Cardiac muscle cell (in vitro differentiated cells and primary cell): ENCODE measurements at places on chromosomes 2 and 18. TPM values are rescaled to one million over a fixed set of nuclear protein-coding genes. Genes with fewer than 3 reads are reported as not detected.

DNA sequence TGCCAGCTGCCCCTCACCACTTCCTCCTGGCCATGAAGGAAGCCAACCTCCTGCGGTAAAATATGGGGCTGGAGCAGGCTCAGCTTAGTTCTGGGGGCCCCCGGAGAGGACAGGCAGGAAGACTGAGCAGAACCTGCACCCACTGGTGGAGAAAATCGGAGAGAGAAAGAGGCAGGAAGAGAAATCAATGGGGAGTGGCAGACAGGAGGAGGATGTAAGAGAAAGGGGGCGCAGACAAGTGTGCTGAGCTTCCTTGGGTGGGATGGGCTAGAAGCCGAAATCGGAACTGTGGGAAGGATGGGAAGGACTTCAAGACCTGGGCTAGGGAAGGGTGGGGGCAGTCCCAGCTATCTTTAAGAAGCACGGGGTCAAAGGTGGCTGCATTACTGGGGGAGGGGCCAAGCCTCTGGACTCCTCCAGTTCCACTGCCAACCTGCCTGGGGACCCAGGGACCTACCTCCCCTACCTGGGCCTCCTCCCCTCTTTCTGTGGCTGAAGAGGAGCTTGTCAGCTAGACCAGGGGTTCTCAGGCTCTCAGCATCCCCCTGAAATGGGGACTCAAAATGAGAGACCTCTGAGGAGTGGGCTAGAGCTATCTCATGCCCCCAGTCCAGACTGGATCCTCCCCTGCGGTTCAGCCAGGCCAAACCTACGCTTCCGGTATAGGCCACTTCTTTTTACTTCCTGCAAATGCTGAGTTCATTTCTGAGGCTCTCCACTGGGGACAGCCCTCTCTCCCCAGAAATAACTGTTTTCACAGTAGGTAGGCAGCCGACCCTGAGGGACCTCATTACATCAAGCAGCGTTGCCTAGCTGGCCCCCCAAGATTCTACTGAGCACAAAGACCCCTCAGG, 33.6 kb upstream of the B3GNT7 start:
- no peaks in the 10 kb centered on the region for H3K27me3 ChIP-seq
- H3K36me3 ChIP-seq, result no peaks in the 10 kb centered on the region
- DNase-seq, result no peak
- no peak overlapping the region for H3K27ac ChIP-seq
- no peak overlapping the region for H3K4me3 ChIP-seq

- H3K4me3 ChIP-seq, result no peak overlapping the region
These were observed 181.5 kb downstream of the GFPT1 start for GRCh38 chr2:69205491-69205890.

DNA sequence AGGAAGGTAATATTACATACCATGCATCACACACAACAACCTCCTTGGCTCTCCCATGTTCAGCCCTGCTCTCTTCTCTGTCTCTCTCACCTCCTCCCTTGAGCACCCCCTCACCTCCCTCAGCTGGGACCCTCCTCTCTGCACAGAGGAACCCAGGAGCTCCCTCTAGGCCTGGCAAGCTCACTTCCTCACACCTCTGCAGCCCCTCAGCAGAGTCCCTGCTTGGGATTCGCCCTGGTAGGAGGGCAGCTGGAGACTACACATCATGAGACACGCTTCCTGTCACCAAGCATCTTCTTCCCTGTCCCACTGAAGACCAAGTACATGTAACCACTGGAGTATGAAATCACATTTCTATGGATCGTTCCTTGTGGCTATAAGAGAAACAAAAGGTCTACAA, 51.0 kb downstream of the ADD2 start:
- H3K4me3 ChIP-seq, result no peak overlapping the region
- H3K27ac ChIP-seq, result no peak overlapping the region
- DNase-seq, result no peak
- no peaks in the 10 kb centered on the region for H3K27me3 ChIP-seq
- H3K4me1 ChIP-seq, result peaks cover 5% of the 10 kb centered on the region
- no peaks in the 10 kb centered on the region for H3K36me3 ChIP-seq

- DNase-seq, result no peak
- no peak overlapping the region for H3K4me3 ChIP-seq
- no peaks in the 10 kb centered on the region for H3K36me3 ChIP-seq
- H3K27me3 ChIP-seq, result peaks cover 4% of the 10 kb centered on the region
- H3K27ac ChIP-seq, result no peak overlapping the region
These were observed 24.7 kb downstream of the IL1R2 start for GRCh38 chr2:102016399-102016955.

TMEM178A gene
- total RNA-seq, result 21.3 and 22.5 TPM in 2 replicates

TMEM37 gene
- 1.5 and 4.3 TPM in 2 replicates for total RNA-seq
